ENCODE measurements at places on chromosomes 5 and 9.

- DNase-seq, result no peak
Observed at GRCh38 chr5:78811866-78812265, 163.3 kb upstream of the LHFPL2 start.

GRCh38 chr9:83937861-83938455 is 16.7 kb upstream of the KIF27 start:
- no peak for DNase-seq

GRCh38 chr5:155019601-155020226 is 6.2 kb downstream of the KIF4B start:
- DNase-seq, result no peak

DNA sequence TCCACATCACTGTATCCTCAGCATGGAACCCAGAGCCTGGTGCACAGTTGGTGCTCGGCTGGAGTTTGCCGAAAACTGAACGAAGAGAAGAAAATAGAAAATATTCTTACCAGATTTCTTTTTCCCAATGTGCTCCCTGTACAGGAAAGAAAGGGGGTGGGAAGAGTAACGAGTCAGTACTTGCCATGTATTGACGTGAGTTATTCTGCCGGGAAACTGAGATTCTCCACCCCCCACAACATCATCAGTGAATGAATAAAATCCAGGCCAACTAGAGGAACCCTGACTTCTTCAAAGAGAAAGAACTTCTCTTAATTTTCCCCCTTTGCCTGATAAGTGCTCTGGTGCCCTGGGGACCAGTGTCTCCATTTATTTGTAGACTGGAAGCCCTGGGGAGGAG is 80.6 kb downstream of the SH3PXD2B start:
- no peak for DNase-seq

DNA sequence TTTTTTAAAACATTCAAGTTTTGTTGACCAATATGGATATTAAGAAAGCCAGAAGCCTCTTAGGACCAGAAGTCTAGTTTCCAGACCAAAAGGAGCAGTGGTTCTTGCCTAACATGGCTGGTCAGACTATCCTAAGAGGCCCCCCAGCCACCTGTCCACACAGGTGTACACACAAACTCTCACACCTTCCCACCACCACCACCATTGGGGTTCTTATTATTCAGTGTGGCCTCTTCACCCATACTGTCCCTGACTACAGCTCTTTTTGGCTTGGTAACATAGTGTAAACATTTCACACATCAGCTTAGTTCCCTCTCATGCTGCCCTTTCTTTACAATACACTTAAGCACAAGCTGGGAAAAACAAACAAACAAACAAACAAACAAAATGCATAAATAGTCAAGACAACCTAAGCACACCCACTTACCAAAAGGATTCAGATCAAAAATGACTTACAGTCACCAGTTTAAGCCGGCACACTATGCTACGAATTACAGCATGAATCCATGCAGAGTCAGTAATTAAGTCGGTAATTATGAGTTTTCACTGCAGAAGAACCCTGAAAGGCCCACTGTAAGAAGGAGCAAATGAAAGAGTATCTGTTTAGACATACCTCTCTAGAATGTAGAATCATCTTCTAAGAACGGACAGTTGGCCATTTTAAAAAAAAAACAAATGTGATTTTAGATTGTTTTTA is 9.5 kb downstream of the LHFPL2 start:
- no peak for DNase-seq

GRCh38 chr5:175032013-175032412 is 307.6 kb downstream of the MSX2 start:
- DNase-seq, result no peak

- no peak for DNase-seq
Observed at GRCh38 chr9:134869554-134870300, 10.9 kb upstream of the FCN2 start.

- no peak for DNase-seq
Observed at GRCh38 chr5:143606043-143606752, 202.7 kb upstream of the NR3C1 start.

- no peak for DNase-seq
Observed at GRCh38 chr5:140925806-140926442, at the start of gene PCDHAC1. Gene PCDHAC1, plus strand, starts transcription at chr5:140926299. Its CDS starts 594 bp downstream, at chr5:140926893.

GRCh38 chr5:127084656-127085055 is 11.4 kb upstream of the C5orf63 start:
- DNase-seq, result no peak

DNA sequence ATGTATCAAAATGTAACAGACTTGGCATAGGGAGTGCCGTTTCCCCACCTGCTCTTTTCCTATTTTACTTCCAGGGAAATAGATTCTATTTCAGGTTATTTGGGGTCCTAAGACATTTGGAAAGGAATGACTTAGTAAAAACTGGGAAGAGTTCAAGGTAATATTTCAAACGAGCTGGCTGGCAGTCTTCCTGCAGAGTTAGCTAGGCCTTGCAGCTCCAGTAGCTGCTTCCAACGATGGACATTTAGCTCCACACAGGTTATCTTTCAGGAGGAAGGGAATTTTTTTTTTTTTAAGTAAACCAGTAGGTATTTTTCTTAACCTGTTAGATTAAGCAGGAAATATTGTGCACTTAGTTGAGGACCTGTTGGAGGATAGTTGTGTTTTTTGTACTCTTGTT is 45.2 kb downstream of the TLE4 start:
- no peak for DNase-seq

DNA sequence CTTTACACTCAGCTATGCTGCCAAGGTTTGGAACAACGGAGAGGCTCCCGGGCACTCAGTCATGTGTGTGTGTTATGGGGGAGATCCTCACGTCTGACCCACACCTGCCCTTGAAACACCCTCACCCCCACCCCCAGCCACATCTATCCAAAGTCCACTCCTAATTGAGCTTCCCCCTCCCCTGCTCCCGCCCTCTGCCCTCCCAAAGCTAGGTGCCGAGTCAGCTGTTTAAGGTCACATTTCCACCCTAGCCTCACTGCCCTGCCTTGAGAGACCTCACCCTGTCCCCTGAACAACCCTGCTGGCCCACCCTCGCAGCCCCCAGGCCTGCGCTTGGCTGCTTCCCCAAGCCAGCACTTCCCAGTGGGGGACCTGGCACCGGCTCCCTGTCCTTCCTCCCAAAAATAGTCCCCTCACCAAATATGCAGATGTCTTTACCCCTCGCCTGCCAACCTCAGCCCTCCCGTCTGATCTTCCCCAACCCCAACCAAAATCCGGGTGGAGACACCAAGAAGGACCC is 36.0 kb downstream of the GLDC start:
- DNase-seq, result no peak

DNA sequence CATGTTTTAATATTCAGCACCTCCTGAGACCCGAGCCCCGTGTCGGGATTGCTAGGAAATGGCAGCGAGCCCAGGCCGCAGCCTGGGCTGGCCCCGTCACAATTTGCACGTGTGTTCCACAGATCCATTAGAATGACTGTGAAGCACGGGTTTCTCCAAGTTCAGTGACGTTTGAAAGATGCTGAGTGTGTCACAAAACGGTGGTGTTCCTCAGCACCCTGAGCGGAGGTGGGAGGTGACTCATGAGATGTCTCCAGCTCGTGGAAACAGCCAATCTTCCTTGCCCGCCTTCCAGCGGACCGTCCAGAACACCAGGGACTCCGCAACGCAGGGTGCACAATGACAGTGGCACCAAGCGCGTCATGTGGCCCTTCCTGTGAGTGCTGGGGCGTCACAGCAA is 412.8 kb downstream of the IRX2 start:
- DNase-seq, result no peak

- no peak for DNase-seq
Observed at GRCh38 chr5:59732301-59732700, 161.2 kb downstream of the PDE4D start.

GRCh38 chr5:122154910-122155309 is 25.6 kb downstream of the ZNF474 start:
- no peak for DNase-seq

DNA sequence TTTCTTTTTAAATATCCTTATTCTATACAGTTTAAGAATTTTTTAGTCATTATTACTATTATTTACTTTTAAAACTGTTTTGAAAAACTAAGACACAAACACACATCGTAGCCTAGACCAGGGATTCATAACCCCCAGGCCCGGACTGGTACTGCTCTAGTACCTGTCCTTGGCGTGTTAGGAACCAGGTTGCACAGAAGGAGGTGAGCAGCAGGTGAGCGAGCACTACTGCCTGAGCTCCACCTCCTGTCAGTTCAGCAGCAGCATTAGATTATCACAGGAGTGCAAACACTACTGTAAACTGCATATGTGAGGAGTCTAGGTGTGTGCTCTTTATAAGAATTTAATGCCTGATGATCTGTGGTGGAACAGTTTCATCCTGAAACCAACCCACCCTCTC is 357.0 kb downstream of the PTPRD start:
- DNase-seq, result no peak

DNA sequence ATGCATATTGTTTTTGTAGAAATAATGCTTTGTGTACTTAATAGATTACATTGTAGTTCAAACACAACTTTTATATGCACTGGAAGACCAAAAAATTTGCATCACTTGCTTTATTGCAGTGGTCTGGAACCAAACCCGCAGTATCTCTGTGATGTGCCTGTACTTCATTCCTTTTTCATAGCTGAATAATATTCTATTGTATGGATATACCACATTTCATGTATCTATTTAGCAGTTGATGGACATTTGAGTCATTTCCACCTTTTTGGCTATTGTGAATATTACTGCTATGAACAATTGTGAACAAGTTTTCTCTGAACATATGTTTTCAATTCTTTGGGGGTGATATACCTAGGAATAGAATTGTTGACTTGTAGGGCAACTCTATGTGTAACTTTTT is 40.1 kb downstream of the ITGA1 start:
- no peak for DNase-seq

GRCh38 chr9:127785023-127785932 is 556 bp upstream of the CDK9 start:
- peak; percentile 86 for DNase-seq

DNA sequence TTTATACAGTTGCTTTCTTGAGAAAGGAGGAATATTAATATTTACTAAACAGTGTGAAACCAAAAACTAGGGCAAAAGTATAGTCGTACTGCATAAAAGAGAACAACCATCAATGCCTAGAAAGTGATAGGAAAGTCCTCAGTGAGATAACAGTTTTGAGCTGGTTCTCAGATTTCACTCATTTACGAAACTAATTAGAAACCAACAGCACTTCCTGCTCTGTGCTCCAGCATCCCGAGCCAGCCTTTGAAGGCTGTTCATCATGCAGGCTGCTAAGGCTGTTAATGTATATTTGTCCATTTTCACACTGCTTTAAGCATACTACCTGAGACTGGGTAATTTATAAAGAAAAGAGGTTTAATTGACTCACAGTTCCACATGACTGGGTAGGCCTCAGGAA is 2039.9 kb downstream of the EFNA5 start:
- no peak for DNase-seq

GRCh38 chr9:8491563-8491962 is 692.0 kb upstream of the DMAC1 start:
- no peak for DNase-seq

GRCh38 chr5:54176066-54176830 is 134.1 kb downstream of the ARL15 start:
- DNase-seq, result no peak

DNA sequence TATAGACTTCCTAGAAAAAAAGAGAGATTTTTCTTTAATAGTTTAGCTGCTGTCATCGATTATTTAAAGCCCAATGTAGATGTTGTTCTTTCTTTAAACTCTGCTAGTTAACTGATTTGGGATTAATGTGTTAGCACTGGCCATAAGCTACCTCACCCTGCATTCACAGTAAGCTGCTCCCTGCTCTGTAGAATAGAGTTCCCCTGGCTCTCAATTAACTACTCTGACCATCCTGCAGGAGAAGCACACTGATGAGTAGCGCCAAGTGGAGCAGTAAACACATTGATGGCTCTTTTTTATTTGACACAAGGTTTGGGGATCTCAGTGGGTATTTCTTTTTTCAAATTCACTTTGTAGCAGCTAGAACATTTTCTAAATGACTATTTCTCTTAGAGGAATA is 807.9 kb upstream of the ZNF608 start:
- no peak for DNase-seq

DNA sequence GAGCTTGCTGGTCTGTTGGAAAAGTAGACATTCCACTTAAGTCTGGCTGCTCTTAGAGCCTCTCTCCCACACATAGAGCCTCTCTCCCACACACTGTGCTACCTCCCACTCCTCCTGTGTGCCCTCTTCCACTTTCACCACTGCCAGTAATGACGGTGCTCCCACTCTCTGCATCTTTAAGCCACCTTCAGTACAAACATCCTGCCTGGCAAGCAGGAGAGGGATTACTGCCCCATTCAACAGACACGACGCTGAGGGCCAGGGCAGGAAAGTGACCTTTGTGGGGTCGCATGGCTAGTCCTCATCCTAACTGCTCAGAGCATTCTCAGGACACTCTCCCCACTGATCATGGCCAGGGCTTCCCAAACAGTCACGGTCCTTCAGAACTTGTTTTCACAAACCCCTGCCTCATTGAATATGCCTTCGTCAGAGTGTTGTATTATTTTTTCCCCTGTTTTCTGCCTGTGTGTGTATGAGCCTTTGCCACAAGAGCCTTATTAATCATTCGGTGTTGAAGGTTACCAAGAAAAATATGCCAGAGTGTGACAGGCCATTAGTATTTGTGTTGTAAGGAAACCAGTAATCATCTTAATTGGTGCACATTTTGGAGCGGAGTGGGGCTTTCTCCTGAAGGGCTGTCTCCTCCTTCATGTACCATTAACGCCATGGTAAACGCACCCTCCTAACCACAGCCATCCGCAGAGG is 87.1 kb upstream of the SAP30L start:
- DNase-seq, result no peak

DNA sequence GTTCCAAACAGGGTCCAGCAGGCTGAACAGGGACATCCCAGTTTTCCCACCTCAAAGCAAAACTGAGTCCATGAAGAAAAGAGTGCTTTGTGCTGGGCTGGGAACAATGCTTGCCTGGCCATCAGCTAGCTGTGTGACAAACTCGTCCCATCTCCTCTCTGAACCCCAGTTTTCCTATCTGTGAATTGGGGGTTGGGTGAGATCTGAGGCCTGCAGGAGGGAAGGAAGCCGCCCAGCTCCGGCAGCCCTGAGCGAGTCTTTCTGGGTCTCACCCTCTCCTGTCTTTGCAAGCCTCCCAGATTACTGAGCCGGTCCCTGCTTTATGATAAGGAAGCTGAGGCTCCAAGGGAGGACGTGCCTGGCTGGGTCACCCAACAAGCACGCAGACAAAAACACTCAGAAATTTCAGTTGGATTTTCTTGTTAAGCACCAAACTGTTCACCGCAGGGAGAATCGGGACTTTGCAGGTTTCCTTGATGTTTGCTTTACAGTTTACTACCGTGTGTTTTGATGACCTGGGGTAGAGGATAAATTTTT is 82.6 kb upstream of the LMX1B start:
- DNase-seq, result no peak

- no peak for DNase-seq
Observed at GRCh38 chr9:91086657-91087461, 274.9 kb downstream of the AUH start.

- DNase-seq, result no peak
Observed at GRCh38 chr5:66021585-66021984, 95.2 kb downstream of the ERBIN start.

- DNase-seq, result no peak
Observed at GRCh38 chr5:33583332-33583731, 142.6 kb downstream of the TARS1 start.

DNA sequence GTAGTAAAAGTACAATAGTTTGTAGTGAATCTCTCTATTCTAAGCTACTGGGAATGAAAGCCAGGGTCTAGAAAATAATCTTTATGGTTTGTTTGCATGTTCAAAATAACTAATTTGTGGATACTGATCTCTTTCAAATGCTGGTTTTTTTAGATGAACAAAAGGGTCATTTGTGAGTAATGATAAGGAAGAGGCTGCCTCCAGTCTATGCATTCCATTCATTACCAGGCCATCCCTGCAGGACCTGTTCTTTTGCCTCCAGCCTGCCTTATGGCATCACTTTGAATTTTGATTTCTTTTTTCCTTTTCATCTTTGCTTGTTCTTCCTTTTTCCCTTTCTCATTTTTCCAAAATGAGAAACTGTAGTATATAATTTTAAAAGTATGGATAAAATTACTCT is 312.3 kb downstream of the CWC27 start:
- no peak for DNase-seq
